ENCODE measurements at places on chromosomes 6 and 20.
A peak's percentile ranks its signal among the peaks of the same experiment; 100 is the strongest.

- no peak for DNase-seq
Observed at GRCh38 chr6:3887150-3887700, 38.1 kb downstream of the FAM50B start.

- DNase-seq, result no peak
Observed at GRCh38 chr6:154232013-154232910, 124.3 kb downstream of the IPCEF1 start.

GRCh38 chr20:10469599-10469998, 34.5 kb downstream of the SLX4IP start:
- DNase-seq, result peak; percentile 65

DNA sequence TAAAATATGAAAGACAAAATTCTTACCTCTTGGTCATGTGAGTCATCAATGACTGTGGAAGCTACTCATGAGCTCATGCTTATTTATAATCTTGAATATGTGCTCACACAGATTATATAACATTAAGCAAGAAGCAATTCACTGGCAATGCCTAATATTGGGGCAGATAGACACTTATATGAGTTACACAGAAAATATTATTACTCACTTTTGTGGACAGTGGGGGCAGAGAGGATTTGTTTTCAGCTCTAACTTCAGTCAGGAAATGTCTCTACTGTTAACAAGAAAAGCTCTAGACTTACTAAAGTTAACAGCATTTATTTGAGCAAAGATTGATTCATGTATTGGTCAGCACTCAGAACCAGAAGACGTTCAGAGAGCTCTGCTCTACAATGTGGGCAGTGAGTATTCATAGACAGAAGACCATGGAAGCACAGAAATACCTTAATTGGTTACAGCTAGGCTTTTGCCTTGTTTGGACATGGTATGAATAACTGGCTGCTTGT, 85.8 kb upstream of the AHI1 start:
- DNase-seq, result no peak

GRCh38 chr6:32194825-32195651, 2.6 kb upstream of the GPSM3 start:
- DNase-seq, result peak; percentile 69

GRCh38 chr6:54655162-54655561, 191.4 kb upstream of the FAM83B start:
- DNase-seq, result no peak

GRCh38 chr6:150745896-150746295, 119.6 kb upstream of the MTHFD1L start:
- no peak for DNase-seq

GRCh38 chr6:41427642-41428335, 92.4 kb downstream of the NCR2 start:
- no peak for DNase-seq

- no peak for DNase-seq
Observed at GRCh38 chr6:48423640-48424365, 312.8 kb upstream of the PTCHD4 start.

- no peak for DNase-seq
Observed at GRCh38 chr6:158674342-158675131, 24.7 kb downstream of the SYTL3 start.

GRCh38 chr6:152173957-152174356, 366.5 kb downstream of the ESR1 start:
- no peak for DNase-seq

GRCh38 chr6:79033279-79033678, 44.8 kb downstream of the PHIP start:
- no peak for DNase-seq

- no peak for DNase-seq
Observed at GRCh38 chr6:52640916-52641315, 30.0 kb upstream of the TMEM14A start.

DNA sequence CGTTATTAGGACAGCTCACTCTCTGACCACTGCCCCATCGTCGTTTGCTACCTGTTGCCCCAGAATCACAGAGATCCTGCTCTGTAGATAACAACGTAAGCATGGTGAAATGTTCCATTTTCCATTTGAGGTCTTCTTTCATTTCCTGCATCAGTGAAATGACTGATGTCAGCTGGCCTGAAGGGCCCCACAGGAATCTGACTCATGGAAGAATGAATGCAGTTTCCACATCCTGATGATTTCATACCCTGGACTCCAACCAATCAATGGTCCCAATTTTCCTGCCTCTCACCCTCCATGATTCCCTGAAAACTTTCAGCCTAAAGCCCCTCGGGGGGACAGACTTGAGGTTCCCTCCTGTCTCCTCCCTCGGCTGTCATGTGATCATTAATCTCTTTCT, 394.4 kb upstream of the CDH4 start:
- DNase-seq, result no peak

DNA sequence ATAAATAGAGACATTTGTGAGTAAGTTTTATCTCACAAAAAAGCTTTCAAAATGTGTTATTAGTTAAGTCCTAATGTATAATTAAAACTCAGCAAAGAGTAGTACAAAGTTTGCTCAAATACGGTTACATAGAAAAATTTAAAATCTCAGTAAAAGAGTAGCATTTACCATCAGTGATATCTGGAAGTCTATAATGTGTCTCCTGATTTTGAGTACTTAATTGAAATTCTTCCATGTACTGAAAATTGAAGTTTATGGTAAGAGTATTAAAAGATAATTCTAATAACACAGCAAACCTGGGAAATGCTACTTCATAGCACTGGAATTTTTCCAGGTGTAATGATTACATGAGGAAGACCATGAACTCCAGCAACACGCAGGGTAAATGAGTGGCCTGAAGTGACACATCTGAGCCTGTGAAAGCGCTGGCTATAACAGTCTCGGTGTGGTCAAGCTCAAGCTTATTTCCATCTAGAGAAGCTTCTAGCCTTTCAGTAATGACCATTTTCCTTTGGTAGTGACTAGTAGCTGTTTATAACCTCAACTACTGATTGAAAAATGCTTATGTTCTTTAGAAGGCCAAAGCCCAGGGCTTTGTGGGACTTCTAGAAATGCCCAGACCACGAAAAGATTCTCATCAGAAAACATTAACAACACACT, 203.2 kb downstream of the ISM1 start:
- DNase-seq, result no peak

DNA sequence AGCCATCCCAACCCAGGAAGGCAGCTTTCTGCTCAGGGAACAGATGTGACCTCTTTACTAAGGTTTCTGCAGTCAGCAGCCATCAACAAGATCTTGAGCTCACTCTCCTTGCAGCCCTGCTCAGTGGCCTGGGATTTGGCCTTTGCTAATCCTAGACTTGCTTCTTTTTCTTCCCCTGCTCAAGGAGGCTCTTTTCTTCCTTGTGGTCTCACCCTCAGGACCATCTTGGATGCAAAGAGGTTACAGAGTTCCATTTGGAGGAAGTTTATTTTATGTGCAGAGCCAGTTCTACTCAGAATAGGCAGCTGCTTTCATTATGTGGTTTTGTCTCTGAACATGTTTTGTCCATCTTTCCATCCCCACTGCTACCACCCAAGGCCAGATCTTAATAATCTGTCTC, 49.3 kb downstream of the RALY start:
- DNase-seq, result no peak

- DNase-seq, result no peak
Observed at GRCh38 chr20:46230801-46231282, 77.5 kb downstream of the CDH22 start.

- peak; percentile 82 for DNase-seq
Observed at GRCh38 chr6:53496797-53497375, 48.0 kb downstream of the GCLC start.

GRCh38 chr6:132482581-132482980, 30.3 kb downstream of the STX7 start:
- no peak for DNase-seq

- no peak for DNase-seq
Observed at GRCh38 chr6:88910922-88911778, 52.3 kb downstream of the RNGTT start.

- DNase-seq, result no peak
Observed at GRCh38 chr6:27834879-27835549, 77.2 kb downstream of the OR2B2 start.

Measured in H4 (cell line).